NCI-H2081 (cell line): ENCODE measurements at places on chromosomes 2 and 18.

GRCh38 chr2:65742977-65743376 is 310.6 kb upstream of the SPRED2 start:
- no peak for DNase-seq

DNA sequence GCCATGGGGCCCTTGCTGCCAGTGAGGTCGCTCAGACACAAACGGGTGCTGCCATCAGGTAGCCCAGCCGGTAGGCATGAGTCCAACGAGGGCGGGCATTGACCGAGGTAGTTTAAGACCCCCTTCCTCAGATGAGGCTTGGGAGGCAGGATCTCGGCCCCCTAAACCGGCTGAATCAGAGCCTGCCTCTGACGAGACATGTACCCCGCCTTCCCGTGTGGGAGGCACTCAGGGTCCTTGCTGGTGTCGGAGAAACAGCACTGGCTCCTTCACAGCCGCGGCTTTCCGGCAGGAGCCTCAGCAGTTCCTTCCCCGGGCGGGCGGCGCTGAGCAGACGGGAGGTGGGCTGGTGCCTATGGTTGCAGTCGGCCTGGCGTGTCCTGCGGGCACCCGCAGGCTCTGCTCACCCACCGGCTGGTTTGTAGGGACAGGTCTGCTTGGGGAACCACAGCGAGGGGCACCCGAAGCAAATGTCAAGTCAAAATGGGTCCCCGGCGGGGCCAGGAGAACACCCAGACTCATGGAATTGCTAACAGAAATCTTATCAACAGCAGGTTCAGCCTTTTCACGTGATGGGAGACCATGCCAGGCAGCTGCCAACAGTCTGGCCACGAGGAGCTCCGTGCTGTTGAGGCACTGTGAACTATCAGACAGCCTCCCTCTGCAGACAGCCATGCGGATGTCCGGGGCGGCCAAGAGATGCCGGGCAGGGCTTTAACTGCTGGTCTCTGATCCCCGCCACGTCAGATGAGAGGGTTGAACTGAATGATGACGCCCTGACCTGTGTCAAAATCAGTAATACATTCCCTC is 2.8 kb downstream of the KCNG2 start:
- no peak for DNase-seq

GRCh38 chr2:16386031-16386430 is 279.6 kb downstream of the CYRIA start:
- no peak for DNase-seq

DNA sequence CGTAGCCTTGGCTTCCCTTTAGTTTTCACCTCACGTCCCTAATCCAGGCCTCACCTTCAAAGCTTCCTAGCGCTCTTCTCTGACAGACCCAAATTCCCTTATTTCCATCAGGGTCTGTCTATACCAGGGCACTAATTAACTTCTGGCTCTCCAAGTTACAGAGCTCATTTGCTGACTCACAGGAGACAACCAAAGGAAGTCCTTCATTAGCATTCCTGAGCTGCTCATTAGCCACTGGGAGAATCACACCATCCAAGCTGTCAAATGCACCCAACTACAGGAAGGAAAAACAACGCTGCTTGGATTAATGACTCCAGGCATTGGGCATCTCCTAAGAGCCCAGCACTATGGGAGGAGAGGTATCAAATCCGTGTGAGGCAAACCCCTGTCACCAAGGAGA is 109.8 kb upstream of the ALK start:
- no peak for DNase-seq

- no peak for DNase-seq
Measured at GRCh38 chr2:2050446-2050845, 280.6 kb downstream of the MYT1L start.

DNA sequence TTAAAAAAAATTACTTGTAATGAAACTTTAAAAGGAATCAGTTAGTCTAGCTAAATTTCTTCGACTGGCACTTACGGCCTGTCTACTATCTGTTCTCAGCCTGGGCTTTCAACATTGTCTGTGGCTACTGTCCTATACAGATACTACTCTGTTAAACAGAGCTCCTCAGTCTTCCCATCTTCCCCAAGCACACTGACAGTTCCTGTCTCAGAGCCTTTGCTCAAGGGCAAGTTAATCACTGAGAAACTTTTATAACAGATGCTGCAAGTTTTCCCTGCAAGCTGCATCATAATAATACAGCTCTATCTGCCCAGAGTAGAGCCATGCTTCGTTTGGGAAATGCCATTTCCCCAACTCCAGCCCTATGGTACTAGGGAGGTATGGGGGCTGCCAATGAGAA is 11.3 kb upstream of the YPEL5 start:
- DNase-seq = no peak

GRCh38 chr2:60526623-60527022 is 26.8 kb downstream of the BCL11A start:
- no peak for DNase-seq

DNA sequence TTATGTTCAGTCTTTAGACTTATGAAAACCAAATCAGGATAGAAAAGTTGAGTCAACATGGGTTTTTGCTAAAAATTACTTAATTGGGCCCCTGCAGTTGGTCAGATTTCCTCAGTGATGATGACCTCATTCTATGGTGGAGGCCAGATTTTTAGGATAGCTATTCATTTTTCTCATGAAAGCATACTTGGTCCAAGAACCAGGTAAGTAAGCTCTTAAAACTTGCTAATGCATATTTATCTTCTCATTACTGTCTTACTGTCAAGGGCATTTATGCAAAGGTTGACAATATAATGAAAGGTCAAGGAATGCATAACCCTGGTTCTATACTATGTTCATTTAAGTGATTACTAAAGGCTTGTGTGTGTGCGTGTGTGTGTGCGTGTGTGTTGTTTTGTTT is 650.6 kb downstream of the SATB2 start:
- no peak for DNase-seq

DNA sequence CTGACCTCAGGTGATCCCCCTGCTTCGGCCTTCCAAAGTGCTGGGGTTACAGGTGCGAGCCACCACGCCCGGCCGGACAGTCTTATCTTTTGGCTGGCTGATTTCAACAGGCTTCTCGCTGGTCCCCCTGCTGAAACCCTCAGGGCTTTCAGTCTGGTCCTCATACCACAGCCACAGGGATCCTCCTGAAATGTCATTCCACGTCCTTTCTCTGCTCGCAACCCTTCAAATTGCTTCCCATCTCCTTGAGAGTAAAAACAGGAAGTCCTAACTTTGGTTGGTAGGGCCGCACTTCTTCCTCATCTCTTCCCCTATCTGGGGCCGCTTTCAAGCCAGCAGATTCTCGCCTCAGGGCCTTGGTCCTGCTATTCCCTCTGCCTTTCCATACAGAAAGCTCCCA is 1.4 kb upstream of the CAB39 start:
- no peak for DNase-seq

- peak; percentile 73 for DNase-seq
Measured at GRCh38 chr18:44778788-44779187, 98.1 kb downstream of the SETBP1 start.
